ENCODE measurements at places on chromosomes 1 and 21.

DNA sequence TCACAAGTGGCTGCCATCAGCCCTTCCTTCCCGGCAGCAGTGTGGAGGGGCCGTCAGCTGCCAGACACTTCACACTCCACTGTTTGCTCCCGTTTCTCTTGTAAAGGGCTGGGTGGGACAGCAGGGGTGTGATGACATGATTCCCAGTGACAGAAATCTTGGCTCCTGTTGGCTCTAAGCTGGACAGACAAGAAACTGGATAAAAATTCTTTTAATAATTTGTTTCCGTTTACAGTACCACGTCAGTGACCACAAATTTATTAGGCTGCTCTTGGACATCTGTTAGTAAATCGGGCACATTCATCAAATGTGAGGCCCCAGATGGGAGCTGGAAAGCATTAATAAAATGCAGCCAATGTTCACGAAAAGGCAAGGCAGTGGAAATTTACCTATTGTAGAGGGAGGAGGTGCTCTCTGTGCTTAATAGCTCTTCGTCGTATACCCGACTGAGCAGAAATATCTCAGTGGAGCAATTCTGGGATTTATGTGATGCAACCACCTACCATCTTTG lies 353.7 kb upstream of the GREM2 start:
- DNase-seq: no peak

- DNase-seq: no peak
Measured at GRCh38 chr1:29346576-29346975, 110.3 kb downstream of the PTPRU start.

GRCh38 chr21:17455451-17455850 lies 57.4 kb upstream of the CXADR start:
- DNase-seq: no peak

- peak; percentile 71 for DNase-seq
Measured at GRCh38 chr1:20149601-20150325, 10.6 kb downstream of the PLA2G2F start.

- no peak for DNase-seq
Measured at GRCh38 chr1:19393046-19393445, 80.9 kb downstream of the SLC66A1 start.

DNA sequence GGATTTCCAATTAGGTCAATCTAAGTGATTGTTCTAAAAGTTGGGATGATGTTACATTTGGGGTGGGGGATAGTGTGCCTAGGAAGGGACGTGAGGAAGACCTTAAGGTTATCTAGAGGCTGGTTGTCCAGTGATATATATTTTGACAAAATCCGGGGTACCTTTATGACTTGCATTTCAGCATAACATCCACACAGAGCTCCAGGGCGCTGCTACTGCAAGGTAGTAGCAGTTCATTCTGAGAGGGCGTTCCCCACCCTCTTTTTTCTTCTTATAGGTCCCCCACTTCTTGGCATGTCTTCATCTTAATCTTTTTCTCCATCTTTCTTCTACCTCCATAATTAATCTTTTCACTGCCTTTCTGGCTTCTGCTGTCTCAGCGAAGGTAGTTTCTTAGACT lies 161.9 kb downstream of the CACNA1E start:
- no peak for DNase-seq

DNA sequence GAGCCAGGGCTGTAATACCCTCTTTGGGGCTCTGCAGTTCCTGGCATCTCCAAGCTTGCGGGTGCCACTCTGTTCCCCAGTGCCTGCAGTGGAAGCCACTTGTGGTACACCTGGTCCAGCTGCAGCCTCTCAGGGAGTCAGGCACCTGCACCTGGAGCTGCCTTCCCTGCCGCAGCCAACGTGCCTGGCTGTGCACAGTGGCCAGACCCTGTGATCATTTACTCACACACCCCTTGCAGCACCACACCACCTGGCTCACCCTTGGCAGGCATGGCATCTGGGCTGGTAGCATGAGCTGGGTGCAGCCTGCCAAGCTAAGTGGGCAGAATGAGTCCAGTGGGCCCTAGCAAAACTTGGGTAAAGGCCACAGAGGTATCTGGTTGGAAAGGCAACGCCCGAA lies 51.1 kb upstream of the NTPCR start:
- DNase-seq: no peak

DNA sequence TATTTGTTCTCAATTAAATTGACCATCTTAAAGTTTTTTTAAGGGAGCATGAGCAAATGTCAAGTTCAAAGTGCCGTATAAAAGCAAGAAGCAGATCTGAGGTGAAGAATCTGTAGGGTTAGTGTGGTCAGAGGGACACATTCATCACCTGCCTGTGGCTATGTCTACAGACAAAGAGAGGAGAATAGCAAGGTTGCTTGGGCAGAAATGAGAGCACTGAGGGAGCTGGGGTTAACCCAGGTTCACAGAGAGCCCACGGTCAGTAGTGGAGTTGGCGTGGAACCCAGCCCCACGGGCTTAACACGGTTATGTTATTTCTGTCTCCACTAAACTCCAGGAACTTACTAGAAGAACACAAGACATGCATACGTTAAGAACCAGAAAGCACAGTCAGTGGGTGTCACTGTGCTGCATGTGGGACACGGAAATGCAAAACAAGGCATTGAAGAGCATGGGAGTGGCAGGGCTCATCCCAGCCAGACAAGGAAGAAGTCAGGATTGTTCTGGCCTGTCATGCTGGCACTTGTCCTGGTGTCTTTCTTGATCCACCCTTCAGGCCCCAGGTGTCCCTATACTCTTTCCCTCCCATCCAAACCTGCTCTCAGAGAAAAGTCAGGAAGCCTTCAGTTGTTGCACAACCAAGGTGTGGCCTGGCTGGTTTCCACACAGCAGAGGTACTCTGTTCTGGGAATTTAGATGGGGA lies 95.5 kb upstream of the IVNS1ABP start:
- DNase-seq: no peak

GRCh38 chr21:16137106-16137505 lies 407.3 kb downstream of the USP25 start:
- no peak for DNase-seq

GRCh38 chr1:88877382-88877825 lies 14.0 kb downstream of the GTF2B start:
- no peak for DNase-seq

GRCh38 chr1:87084244-87084836 lies 169.9 kb downstream of the HS2ST1 start:
- DNase-seq: no peak

DNA sequence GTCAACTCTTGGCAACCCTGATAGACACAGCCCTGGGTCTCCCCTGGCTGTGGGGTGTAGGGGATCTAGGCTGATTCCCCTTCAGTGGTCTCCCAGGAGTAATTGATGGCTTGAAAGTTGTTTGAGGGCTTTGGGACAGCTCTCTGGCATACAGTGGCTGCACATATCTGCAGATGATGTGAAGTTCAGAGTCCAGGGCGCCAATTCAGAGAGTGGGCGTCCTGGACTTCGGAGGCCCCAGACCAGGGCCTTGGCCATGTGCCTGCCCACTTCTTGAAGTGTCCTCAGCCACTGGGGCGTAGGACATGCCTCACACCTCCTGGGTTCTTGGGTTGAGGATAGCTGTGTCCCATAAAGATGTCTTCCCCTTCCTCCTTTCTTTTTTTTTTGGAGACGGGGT lies 2.6 kb downstream of the INAVA start:
- DNase-seq: no peak

DNA sequence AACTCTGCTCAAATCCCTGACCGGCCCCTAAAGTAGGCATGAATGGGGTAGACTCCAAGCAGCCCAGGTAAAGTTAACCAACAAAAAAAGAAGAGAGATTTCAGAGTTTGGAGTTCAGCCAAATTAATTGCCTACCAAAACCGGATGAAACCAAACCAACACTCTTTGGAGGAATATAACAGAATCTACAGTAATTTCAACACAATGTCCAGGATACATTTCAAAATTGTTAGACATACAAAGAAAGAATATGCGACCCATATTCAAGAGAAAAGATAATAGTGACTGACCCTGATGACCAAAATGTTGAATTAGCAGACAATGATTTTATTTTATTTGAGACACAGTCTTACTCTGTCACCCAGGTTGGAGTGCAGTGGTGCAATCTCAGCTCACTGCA lies 12.6 kb downstream of the IL22RA1 start:
- DNase-seq: no peak

DNA sequence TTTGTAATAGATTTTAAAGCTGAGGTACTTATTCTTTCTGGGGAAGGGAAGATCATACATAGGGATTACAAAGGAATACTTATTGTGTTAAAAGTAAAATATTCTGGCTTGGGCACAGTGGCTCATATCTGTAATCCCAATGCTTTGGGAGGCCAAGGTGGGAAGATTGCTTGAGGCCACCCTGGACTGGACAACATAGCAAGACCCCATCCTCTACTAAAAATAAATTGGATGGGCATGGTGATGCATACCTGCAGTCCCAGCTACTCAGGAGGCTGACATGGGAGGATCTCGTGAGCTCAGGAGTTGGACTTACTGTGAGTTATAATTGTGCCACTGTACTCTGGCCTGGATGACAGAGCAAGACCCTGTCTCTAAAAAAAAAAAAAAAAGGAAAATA lies 27.6 kb downstream of the GABPB2 start:
- DNase-seq: no peak

GRCh38 chr1:230145505-230145899 lies 78.5 kb downstream of the GALNT2 start:
- DNase-seq: peak; percentile 75

DNA sequence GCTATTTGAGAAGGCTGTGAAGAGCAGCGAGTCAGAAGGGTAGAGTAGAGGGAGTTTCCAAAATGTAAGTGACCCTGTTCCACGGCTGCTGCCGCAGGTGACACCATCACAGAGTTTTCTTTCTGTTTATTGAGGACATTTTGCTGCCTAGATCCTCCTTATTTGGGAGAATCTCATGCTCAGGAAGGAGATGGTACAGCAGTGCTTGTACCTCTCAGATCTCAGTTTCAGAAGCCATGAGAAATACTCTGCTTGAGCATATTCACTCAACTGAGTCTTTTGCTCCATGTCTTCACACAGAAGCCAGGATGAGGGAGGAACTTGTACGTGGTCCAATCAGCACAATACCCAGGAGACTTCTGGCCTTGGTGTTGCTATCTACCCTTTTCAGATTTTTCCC lies 1.6 kb downstream of the LCE7A start:
- DNase-seq: no peak

DNA sequence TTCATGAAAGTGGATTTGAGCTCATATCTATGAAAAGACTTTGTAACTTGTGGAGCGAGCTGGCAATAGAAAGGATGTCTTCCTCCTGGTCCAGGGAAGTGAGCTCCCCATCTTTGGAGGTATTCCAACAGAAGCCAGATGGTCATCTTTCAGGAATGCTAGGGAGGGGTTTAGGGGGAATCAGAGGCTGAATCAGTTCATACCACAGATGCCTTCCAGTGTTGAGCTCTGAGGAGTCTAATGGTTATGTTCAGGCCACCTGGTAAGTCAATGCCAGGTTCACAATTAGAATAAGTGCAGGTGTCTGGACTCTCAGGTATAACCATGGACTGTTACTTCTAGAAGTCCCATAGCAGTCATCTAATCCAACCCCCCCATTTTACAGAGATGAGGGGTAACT lies 119.1 kb downstream of the ACTL8 start:
- DNase-seq: no peak
